ENCODE measurements at places on chromosomes 12 and 14.

GRCh38 chr12:131721548-131721947 is 10.7 kb downstream of the SFSWAP start:
- DNase-seq, result no peak

DNA sequence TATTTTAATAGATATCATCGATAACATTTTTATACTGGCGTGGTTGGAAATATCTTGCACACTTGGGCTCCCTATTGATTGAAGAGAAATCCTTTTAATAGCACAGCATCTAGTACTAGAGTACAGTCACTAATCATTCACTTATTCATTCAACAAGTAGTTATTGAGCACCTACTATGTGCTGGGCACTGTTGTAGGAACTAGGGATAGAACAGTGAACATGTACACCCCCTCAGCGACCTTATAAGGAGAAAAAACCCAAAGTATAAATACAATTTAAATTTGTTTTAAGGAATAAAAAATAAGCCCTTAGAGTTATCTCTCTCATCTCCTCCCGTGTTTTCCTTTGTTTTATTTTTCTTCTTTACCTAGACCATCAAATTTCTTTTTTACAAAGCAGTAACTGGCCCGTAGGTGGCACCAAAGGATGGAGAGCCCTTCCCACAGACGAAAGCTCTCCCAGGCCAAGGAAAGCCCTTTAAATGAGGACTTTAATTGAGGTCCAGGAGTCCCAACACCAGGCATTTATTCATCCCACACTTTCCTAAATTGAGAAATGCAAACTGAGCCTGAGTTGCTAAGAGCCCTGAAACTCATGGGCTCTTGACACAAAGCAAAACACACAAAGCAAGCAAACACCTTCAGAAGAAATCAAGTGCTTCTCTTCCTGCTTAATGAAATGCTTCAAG is 29.0 kb downstream of the PEBP1 start:
- peak; percentile 25 for DNase-seq

GRCh38 chr12:132355742-132356681 is 26.6 kb upstream of the GALNT9 start:
- no peak for DNase-seq

GRCh38 chr12:56634837-56635791 is 5.0 kb upstream of the BAZ2A start:
- peak; percentile 86 for DNase-seq

GRCh38 chr12:12315838-12316237 is 34.2 kb downstream of the MANSC1 start:
- DNase-seq, result no peak

DNA sequence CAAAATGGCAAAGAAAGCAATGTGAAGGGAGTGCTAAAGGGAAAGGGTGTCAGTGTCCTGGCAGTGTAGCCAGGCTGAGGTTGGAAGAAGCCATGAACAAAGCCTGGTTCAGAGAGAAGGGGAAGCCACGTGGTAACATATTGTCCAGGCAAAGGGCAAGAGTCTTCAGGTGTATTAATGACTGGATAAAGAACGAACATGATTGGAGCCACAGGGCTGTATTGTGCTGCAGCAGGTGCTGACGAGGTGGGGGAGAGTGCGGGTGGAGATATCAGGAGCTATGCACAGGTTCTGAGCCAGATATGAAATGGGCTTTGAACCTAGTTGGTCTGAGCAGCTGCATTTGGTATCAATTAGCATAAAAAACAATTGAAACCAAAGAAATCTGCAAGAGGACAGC is 18.6 kb upstream of the EMP1 start:
- no peak for DNase-seq

DNA sequence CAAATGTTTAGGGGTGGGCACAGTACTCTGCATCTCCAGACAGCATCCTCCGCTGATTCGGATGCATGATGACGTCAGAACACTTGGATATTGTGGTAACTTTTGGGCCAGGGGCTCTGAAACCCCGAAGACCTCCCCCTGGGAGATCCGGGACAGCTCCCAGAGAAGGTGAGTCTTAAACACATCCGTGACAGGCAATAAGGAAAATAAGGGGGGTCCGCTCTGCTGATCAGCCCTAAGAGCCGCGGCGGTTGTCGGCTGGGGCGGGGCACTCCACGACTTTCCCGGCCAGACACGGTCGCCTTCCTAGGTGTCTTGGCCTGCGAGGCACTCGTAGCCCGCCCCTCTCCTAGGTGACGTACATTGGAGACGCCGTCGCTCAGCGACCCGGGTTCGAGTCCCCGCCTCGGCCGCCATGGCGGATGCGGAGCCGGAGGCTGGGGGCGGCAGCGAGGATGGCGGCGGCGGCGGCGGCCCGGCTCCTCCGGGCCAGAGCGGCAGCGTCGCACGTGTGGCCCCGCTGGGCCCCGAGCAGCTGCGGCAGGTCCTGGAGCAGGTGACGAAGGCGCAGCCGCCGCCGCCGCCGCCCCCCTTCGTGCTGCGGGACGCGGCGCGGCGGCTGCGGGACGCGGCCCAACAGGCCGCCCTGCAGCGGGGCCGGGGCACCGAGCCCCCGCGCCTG is at the start of gene ZNF839:
TSS of gene ZNF839 (plus strand) at position 396 of the 682 bp plus-strand sequence. CDS start at position 416, 20 bp downstream.
- peak; percentile 95 for DNase-seq

DNA sequence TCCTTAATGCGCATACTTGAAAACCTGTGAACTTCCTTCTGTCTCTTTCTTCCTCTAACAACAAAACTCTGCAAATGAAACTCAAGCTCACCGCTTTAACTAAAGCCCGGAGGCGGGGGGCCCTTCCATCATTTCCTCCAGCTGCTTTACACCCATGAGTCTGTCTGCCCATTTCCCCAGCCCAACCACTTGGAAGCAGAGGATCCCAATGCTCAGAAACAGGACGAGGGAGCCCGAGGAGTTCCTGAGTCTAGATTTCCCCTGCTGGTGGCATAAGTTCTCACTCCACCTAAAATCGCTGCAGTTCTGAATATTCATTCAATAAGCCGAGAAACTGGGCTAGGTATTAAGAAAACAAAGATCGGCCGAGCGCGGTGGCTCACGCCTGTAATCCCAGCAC is 30.8 kb downstream of the GPR19 start:
- DNase-seq, result no peak

DNA sequence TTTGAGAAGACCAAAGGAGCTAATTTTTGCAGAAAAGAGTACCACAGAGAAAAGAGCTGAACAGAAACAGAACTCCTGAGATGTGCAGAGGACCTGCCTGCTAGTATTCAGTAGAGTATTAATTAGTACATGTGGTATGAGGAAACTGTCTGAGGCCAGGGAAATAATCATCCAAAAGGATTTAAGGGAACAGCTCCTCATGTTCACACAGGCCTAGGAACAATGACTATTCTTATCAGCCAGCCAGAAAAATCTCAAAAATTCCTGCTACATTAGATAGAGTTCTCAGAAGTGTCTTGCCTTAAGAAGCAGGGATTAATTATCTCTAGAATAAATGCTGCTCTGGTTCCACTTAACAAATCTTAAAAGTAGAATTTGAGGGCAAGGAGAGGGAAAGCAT is 36.4 kb downstream of the PKP2 start:
- no peak for DNase-seq

DNA sequence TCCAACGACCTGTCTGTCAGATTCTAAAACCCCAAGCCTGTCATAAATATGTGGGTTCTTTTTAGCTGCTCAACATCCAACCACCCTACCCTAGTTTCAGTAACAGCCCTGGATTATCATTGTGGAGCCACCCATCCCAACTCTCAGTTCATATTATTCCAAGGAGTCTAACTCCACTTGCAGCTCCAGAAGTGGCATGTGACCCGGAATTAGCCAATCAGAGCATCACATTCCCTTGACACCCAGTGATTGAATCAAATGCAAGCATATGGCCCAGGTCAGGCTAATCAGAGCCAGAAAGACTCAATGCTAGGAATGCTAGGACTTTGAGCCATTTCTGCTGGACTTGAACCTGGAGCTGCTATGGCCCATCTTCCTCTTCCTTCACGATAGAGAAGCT is 17.1 kb upstream of the HSP90B1 start:
- DNase-seq, result no peak

- no peak for DNase-seq
These were observed 6.0 kb downstream of the SDS start for GRCh38 chr12:113397497-113398197.

DNA sequence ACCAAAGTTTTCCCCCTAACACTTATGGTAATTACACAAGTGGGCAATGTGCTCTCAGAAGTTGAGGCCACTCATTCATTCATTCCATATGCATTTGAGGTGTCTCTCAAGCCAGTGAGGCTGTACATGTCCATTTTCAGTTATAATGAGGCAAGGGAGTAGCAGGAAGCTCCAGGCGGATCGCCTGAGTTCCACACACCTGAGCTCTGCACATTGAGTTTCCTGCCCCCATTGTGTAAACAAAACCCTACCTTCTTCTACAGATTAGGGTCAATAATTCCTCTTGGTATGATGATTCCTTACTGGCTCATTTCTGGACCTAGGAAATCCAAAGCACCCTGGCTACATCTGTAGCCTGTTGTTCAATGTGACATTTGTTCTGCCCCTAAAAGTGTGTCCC is 555.3 kb downstream of the MED13L start:
- no peak for DNase-seq

DNA sequence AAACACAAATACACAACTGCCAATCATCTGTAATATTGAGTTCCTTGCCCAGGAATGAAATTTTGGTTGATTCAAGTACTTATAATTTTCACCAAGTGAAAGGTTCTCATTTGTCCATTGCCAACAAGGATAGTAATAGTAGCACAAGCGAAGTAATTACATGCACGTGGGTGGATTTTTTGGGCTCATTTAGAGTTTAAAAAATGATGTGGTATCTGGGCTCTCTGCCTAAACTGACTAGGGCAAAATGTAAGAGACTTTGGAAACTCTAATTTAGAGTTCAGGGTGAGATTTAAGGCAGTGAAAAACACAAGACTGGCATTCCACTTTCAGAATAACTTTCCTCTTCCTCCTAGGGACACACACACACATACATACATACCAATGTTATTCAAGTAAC is 111.7 kb downstream of the MYRFL start:
- no peak for DNase-seq

- no peak for DNase-seq
These were observed 1.3 kb upstream of the TGM1 start for GRCh38 chr14:24264298-24264697.

GRCh38 chr12:125922330-125922729 is 857.1 kb downstream of the AACS start:
- no peak for DNase-seq

- no peak for DNase-seq
These were observed 39.1 kb downstream of the MBIP start for GRCh38 chr14:36281309-36281708.

GRCh38 chr14:38202444-38203191 is 5.1 kb upstream of the SSTR1 start:
- DNase-seq, result no peak

- DNase-seq, result no peak
These were observed 128.9 kb downstream of the NCOR2 start for GRCh38 chr12:124438437-124439056.

- no peak for DNase-seq
These were observed 16.9 kb downstream of the DEPDC4 start for GRCh38 chr12:100249941-100250340.

DNA sequence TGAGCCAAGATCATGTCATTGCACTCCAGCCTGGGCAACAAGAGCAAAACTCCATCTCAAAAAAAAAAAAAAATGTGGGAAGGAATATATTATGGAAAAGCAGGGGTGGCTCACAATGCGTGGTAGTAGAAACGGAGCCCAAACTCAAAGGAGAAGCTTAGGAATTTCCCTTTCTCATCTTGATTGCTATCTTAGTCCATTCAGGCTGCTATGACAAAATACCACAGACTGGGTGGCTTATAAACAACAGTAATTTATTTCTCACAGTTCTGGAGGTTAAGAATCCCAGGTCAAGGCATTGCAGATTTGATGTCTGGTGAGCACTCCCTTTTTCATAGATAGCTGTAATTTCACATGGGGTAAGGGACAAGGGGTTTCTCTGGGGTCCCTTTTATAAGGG is 153.8 kb upstream of the KRR1 start:
- DNase-seq, result no peak

DNA sequence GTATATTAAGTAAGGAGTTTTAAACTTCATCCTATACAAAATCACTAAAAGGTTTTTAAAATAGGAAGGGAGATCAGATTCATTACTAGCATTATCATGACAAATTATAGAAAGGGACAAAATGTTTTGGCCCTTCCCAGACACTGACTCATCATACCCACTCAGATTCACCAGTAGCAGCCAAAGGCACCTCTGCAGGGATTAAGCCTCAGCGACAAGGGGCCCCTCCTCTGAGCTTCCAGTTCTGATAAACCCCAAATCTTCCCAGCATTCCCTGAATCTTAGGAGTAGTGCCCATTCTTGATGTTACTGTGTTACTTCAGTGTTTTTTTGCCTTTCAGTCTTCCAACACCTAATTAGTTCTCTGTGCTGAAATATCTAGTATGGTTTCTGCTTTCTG is 14.5 kb downstream of the KRAS start:
- peak; percentile 14 for DNase-seq

DNA sequence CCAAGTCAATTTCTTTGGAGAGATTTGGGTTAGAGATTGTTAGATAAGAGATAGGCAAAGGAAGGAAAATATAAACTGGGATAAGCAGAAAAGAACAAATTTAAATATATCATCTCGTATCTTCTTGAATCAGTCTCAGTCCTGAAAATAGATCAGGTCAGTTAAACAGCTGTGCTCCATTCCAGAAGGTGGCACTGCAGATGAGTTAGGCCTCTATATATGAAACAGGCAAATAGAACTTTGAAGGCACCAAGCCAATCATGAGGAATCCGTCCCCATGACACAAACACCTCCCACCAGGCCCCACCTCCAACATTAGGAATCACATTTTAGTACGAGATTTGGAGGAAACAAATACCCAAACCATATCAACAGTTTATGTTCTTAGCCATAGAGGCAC is 605.5 kb upstream of the USP15 start:
- DNase-seq, result no peak

GRCh38 chr12:113306382-113306781 is 28.5 kb downstream of the SLC8B1 start:
- DNase-seq, result no peak

DNA sequence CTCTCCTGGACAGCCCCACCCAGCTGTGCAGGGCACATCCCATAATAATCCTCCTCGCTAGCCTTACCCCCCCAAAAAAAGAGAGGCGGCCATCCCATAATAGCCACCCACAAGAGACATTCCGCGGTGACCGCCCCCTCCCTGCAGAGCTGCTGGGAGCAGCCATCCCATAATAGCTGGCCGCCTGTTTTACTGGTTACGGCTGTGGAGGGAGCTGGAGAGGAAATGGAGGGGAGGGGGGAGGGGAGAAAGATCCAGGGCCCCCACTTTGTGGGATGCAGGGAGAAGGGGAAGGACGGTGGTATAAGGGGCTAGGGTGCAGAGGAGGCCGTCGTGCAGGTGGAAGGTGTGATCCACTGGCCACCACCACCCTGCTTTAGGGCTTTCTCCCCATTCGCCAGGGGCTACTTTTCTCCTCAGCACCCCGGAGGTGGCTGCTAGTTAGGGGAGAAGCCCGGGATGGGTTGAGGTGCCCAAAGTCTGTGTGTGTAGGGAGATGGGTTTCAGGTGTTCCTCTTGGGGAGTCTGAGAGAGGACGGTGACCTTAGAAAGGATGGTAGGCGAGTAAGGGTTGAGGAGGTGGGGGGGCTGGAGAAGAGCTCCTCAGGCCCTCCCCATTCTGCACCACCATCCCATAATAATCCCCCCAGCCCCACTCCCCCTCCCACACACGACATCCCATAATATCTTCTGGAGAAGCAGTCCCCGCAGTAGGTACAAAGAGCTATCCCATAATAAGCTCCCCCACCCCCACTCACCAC is 6.0 kb upstream of the CHD4 start:
- peak; percentile 65 for DNase-seq
